ENCODE measurements at places on chromosomes 6 and 20.

DNA sequence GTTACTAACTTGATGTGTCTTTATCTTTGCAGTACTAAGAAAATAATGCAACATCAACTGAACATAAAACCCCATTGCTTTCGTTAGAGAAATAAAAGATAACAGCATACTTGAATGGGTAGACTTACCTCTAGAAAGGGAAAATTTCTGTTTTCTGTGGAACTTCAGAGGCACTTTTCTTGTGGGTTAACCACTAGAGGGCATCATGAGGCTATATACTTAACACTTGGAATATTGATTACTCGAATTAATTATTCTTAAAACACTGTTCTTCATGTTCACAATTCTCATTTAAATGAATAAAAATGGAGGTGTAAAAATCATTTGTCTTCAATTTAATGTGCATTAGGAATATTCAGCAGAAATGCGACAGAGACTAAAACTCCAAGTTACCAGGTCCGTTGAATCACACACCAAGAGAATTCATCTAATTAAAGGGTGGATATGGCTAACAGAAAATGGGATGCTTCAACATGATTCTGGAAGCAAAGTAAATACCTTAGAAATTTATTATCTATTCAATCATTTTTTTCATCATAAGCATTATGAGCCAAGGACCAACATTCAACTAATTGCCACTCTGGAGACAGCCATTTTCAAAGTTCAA is 330.8 kb upstream of the PREP start:
- DNase-seq, result peak; percentile 39

DNA sequence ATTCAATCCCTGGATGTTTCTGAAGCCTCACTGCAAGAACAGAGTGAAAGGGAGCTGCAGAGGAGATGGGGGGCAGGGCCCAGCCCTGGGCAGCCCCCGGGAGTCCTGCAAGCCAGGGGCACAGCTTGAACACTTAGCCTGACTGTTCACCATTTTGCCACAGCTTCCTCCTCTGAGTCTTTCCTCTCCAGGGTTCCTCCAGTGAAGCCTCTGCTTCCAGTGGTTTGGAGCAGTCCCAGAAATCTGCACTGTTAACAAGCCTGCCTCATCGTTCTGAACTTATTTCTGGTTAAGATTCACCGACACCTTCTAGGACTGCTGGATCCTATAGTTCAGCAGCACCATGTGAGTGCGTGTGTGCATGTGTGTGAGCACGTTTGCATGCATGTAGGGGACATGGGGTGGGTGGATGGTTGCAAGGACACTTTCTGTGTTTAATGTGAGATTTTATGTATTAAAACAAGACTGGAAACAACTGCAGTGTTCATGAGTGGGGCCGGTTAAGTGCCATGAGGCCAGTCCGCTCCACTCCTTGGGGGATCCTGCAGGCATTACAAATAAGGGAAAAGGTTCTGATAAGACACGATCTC is 24.6 kb downstream of the CEBPB start:
- peak; percentile 56 for DNase-seq

GRCh38 chr6:14068133-14068532 is 49.4 kb upstream of the CD83 start:
- peak; percentile 87 for DNase-seq

- DNase-seq, result no peak
These were observed 36.0 kb upstream of the SCRT2 start for GRCh38 chr20:711576-711975.

DNA sequence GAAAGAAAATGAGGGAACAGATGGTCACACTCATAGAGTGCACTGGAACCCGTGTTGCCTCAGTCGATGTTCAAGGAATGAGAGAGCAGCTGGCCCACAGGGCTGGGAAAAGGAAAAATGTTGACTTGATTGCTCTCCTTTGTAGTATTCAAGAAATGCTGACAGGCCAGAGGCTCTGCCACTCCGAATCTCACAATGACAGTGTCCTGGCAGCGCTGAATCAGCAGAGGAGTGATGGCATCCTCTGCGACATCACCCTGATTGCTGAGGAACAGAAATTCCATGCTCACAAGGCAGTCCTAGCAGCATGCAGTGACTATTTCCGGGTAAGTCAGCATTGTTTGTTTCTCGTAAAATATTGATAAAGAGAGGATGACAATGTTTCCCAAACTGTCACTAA is 51.3 kb downstream of the KLHL32 start:
- DNase-seq, result no peak

GRCh38 chr6:25899123-25899522 is 25.1 kb upstream of the SLC17A3 start:
- peak; percentile 12 for DNase-seq

DNA sequence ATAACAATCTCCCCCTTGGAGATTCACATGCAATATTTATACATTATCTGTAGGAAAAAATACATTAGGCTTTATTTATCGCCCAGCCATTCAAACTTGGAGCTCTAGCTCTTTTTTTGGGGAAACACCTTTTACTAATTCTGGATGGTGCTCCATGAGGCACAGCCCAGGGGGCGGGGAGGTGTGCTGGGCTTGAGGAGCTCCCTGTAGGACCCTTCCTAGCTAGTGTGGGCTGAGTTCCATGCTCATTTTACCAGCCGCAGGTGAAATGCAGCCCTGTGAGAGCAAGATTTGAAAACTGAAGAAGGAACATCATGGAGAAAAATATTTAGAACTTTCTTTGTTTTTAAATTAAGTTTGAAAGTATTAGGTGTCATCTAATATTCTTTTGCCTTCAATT is 99.6 kb upstream of the POPDC3 start:
- no peak for DNase-seq

GRCh38 chr20:11965602-11966001 is 47.9 kb downstream of the BTBD3 start:
- no peak for DNase-seq

GRCh38 chr20:29301624-29302259 is 1955.7 kb upstream of the DEFB115 start:
- no peak for DNase-seq

- no peak for DNase-seq
These were observed 13.8 kb upstream of the MYL9 start for GRCh38 chr20:36527331-36528125.

- no peak for DNase-seq
These were observed 548.9 kb downstream of the QKI start for GRCh38 chr6:163963205-163964120.

DNA sequence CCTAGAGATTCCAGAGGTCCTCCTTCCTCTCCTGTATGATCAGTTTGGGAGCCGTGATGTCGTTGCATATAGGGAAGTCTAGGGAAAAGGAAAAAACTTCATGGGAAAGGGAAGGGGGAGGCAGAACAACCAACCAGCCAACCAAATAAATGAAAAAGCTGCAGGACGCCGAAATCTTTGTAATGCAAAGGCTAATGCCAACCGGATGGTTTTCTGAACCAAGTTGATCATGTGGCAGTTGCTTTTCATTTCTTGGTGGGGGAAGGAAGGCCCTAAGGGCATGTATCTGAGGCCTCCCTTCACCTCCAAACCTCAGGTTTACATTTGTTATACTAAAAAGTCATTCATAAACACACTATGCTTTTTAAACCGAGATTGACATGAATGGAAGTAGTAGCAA is 167.2 kb downstream of the ARID1B start:
- DNase-seq, result no peak

DNA sequence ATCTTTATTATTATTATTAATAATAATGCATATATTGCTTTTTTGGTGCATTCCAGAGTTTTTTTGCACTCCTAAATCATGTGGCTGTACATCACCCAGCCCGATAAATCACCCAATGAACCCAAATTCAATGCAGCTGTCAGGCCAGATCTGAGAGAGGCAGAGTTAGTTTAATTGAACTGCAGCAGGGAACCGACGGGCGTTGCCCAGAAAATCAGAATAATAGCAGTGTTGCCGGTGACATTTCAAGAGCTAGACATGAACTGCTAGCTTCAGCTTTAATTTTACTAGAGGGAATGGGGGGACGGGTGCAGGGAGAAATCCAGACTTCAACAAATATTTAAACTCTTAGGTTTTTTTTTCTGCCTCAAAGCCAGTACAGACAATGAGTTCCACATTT is 135.0 kb downstream of the CLIC5 start:
- peak; percentile 22 for DNase-seq

GRCh38 chr6:51788121-51788520 is 299.3 kb downstream of the PKHD1 start:
- no peak for DNase-seq

- no peak for DNase-seq
These were observed 3.2 kb upstream of the REPS1 start for GRCh38 chr6:138991206-138991605.

- DNase-seq, result no peak
These were observed 54.7 kb downstream of the PHF20 start for GRCh38 chr20:35826397-35826998.

- DNase-seq, result no peak
These were observed 408.5 kb upstream of the SULF2 start for GRCh38 chr20:48193627-48194425.

DNA sequence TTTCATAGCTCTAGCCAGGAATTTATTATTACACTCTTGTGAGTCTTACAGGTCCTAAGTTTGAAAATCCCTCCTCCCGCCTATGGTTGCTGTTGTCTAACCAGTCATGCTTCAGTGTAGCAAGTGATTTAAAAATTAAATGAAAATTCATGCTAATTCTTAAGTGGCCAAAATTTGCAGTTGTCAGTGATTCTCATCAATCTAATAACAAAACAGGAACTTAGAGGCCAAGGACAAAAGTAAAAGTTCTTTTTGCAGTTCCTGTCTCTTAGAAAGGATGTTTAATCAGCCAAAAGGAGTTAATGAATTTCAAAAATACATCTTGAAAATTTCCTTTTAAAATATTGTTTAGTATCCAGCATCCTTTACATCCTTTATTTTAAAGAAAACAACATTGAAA is 36.3 kb downstream of the VTA1 start:
- no peak for DNase-seq
